AG08396 (cell line): ENCODE measurements at places on chromosomes 11 and 22.

GRCh38 chr22:28402060-28402459 is 277.6 kb downstream of the TTC28 start:
- DNase-seq: no peak

GRCh38 chr11:121654259-121654842 is 201.6 kb upstream of the SORL1-AS1 start:
- DNase-seq: no peak

- no peak for DNase-seq
Observed at GRCh38 chr22:40231618-40232313, 54.0 kb downstream of the TNRC6B start.

DNA sequence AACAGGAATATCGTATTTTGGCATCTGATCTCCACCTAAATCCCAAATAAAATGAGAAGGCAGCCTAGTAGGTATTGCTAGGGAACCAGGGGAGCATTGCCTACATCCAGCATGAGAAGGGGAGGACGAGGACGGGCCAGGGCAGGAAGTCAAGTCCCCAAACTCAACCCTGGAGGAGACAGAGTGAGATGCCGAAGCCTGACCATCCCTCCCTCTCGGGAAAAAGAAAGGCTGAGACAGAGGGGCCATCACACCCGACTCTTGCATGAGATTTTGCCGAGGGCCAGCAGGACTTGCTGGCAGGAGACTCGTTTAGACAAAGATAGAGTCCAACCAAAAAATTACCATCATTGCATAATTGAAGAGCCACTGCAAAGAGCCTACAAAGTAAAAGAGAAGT is 50.2 kb upstream of the SPATA19 start:
- DNase-seq: no peak

- DNase-seq: no peak
Observed at GRCh38 chr11:67594480-67594879, 10.9 kb downstream of the GSTP1 start.

DNA sequence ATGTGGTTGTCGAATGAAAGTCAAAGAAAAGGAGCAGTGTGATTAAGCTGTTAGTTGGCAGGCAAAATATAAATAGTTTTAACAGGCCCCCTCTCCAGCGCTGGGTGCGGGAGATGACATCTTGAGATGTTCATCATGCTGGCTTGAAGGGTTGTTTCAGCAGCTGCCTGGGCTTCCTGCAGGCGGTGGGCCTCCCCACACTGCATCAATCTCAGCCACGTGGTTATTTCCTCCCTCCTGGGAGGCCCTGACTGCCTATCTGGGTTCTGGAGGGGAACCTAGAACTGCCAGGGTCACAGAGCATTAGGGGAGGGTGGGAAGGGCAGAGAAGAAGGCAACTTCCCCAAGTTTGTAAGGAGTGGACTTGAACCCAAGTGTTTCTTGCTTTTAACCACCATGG is 173.3 kb upstream of the SYT13 start:
- DNase-seq: no peak

DNA sequence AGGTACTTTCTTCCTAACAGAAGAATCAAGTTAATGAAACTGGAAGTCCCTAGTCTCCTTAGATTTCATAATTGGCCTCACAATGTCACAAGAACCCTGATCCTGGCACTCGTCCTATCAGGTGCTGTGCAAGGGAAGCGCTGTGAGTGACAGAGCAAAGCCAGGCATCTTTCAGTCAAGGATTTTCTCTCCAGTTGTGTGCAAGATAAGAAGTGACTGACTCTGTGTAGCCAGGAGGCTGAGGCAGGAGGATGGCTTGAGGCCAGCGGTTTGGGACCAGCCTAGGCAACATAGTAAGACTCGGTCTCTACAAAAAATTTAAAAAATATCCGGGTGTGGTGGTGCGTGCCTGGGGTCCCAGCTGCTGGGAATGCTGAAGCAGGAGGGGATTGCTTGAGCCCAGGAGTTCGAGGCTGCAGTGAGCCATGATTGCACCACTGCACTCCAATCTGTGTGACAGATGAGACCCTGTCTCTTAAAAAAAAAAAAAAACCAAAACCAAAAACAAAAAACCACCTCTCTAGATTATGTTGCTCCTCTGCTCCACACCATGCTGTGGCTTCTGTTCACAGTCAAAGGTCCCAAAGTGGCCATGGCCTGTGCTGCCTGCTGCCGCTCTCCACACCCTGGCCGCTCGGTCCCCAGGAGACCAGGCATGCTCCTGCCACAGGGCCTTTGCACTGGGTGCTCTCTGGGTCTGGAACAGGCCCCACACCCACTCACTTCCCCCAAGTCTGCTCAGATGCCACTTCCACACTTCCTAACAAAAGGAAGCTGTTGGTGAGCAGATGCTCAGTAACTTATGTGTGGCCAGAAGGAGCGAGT is 54.2 kb upstream of the CLDN5 start:
- DNase-seq: no peak
